DMS79 (cell line): ENCODE measurements at places on chromosomes 3 and 15.

DNA sequence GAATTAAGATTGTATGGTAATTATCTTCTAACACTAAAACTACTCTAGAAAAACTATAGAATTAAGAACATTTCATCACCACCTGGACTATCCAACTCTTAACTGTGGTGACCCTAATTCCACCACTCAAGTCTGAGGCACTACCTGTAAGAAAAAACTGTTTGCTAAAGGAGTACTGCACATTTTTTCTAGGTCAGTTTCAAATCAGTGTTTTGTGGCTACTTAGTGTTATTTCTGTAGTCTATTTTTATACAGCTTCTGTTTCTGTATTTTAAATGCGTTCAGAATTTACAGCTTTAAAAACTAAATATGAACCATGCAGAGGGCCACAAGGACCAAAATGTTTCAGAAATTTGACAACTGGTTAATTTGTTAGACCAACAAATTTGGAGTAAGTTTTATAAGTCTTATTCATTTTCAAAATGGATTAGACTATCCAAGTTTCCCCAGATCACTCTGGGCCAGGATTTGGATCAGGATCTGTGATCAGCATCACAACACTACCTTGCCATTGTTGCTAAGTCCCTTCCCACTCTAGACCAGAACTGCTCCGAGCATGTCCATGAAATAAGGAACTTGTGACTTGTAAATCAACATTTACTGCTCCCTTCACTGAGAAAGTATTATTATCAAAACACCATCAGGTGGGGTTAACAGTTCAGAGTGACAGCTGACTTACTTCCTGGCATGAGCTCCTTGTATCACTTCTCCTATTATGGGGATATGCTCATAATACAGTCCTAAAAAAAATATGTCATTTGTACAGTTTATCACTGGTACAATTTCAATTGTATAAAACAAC lies 8.6 kb downstream of the GLT8D1 start:
- DNase-seq = no peak

DNA sequence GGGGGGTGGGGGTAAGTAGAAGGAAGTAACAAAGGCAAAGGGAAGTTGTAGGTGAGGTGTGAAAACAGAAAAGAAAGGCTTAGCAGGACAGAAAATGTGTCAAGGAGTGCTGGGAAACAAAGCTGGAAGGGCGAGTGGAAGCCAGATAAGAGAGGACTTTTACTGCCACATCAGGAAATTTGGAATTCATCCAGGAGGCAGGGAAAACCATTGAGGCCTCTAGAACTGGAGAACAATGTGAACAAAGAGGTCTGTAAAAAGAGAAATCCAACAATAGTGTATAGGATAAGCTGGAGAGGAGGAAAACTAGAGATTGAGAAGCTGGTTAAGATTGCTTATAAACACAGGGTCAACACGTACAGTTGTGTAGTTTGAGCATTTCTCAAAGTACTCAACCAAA lies 116.6 kb downstream of the NTRK3 start:
- DNase-seq = no peak

DNA sequence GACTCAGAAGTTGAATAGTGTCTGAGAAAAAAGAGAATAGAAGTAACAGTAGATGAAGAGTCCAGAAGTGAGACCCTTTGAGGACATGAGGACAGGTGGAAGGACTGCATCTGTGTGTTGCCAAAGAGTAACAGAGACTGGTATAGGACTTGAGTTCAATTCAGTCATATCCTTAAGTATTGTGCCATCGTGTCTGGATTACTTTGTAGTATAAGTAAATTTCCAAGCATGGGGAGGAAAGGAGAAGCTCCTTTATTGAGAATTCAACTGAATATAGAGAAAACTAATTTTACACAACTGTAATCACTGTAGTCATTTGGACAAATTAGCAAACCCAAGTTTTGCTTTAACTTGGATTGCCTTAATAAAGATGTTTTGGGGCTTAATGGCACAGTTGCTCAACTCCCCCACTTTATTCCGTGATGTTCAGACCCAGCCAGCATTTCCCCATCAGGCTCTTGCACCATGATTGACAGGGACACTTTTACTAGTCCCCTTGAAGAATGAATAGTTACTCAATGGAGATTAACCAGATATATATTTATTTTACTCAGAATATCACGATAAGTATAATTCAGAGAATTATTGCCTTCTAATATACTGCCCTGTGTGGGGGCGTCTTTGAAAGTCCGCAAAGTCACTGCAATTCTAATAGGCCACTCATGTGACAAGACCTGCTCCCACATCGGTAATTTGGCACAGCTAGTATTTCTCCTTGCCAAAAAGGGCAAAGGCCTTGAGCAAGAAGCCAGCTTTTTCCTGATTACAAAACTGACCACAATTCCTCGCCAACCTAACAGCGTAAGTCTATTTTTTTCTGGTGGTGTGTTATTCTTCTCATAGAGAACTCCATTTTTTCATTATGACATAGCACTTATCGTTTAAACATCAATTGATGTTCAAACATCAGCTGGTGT lies 61.3 kb downstream of the PPARG start:
- DNase-seq = no peak

DNA sequence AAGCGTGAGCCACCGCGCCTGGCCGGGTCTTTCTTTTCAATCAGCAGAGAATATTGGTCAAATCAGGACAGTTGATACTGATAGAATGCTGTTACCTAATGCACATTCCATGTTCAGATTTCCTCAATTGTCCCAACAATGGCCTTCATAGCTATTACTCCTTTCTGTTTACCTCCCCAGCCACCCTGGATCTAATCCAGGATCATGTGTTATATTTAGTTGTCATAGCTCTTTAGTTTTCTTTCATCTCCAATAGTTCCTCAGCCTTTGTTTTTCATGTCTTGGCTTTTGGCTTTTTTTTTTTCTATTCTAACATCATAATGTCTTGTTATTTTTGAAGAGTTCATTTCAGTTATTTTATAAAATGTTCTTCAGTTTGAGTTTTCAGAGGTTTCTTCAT lies 14.6 kb downstream of the USP3 start:
- DNase-seq = no peak

- no peak for DNase-seq
Observed at GRCh38 chr3:179697736-179698332, 45.0 kb downstream of the USP13 start.

GRCh38 chr3:196120291-196120951 lies 38.5 kb upstream of the TFRC start:
- no peak for DNase-seq

- DNase-seq = no peak
Observed at GRCh38 chr3:58665405-58665804, 1.2 kb downstream of the FAM3D start.

DNA sequence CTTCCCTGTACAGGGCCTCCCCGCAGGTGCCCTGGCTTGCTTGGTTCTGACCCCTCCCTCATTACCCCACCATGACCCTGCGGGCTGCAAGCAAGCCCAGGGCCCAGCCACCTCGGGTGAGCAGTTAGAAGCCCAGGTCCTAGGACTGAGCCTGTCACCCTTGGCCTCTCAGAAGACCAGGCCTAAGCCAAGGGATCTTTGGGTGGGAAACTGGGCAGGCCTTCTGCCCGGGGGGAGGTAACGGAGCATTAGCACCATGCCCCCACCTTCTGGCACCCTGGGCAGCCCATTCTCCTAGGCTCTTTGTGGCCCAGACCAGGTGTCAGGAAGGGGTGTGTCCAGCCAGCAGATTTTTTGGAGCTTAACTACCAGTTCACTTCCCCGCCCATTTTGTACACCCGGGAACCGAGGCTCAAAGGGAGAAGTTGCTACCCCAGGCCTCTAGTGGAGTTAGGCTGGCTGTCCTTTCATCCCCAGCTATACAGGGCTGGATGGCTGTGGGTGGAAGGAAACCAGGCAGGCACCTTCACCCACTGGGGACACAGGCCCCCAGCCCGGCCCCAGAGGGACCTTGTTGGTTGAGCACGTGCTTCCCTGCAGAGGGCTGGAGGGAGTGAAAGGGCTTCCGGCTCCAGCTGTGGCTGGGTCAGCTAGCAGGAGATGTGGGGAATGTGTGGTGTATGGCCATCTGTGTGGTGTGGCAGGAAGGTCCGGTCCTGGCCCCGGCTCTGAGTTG lies 1.4 kb downstream of the CSK start:
- no peak for DNase-seq

DNA sequence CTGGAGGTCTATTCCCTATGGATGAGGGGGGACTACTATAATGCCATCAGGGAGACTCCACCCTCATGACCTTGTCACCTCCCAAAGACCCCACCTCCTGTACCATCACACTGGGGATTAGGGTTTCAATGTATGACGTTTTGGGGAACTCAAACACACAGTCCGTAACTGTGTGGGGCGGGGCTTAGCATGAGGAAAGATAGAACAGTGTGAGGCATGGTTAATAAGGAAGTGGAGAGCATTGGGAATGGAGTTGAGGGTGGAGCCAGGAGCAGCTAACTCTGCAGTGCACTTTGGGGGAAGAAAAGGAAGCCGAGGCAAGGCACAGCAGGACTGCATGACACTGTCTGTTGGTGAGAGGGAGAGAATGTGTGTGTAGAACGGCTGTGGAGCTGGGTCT lies 90.9 kb upstream of the AGBL1 start:
- no peak for DNase-seq

DNA sequence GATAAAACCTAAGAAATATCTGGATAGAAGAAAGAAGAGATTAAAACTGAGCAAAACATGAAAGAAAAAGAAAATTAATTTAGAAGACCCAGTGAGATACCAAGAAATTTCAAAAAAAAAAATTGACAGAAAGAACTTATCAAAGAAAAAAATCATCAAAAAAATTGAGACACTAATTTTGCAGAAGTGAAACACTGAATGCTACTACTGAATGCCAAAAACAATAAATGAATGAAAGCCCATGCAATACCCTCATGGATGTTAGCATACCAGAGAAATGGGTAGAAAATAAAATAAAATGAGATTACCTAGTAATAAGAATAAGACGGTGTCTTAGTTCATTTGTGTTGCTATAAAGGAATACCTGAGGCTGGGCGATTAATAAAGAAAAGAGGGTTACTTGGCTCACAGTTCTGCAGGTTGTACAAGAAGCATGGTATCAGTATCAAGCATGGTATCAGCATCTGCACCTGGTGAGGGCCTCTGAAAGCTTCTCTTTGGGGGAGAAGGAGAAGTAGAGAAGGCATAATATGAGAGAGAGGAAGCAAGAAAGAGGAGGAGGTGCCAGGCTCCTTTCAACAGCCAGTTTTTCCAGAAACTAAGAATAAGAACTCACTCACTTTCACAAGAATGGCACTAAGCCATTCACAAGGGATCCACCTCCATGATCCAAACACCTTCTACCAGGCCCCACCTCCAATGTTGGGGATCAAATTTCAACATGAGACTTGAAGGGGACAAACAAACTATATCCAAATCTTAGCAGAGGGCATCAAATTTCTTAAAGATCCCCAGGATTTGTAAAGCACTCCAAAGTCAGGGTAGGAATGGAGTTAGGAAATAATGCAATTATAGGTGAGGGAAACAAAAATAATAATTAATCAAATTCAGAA lies 73.2 kb downstream of the BTLA start:
- DNase-seq = no peak

DNA sequence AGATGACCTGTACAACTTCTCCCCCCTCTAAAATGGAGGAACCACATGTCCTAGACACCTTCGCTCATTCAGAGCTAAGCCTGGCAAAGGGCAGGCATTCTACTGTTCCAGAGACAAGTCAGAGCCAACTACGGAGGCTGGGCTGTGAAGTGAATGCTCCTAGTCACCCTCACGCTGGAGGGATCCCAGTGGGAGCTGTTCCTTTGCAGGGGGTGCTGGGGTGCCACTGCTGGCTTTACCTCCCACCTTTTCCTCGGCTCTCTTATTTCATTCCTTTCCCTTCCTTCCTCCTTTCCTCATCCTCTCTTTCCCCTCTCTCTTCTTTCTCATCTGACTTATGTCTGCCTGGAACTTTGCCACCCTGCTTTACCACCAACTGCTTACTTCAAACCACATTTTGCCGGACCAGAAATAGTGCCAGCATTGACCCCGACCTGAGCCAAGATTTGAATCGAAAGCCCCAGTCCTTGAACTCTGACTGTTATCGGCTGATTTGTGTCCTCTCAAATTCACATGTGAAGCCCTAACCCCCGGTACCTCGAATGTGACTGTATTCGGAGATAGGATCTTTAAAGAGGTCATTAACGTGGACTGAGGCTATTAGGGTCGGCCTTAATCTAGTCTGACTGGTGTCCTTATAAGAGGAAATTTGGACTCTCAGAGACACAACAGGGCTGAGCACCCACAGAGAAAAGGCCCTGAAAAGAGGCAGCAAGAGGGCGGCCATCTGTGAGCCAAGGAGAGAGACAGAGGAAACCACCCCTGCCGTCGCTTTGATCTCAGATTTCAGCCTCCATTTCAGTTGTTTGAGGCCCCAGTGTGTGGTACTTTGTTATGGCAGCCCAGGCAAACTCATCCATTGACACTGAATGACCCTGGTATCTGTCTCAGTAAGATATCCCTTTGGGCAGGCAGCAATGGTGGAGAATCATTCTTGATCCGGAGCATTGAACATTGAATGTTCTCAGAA lies 31.3 kb upstream of the TBC1D21 start:
- no peak for DNase-seq

DNA sequence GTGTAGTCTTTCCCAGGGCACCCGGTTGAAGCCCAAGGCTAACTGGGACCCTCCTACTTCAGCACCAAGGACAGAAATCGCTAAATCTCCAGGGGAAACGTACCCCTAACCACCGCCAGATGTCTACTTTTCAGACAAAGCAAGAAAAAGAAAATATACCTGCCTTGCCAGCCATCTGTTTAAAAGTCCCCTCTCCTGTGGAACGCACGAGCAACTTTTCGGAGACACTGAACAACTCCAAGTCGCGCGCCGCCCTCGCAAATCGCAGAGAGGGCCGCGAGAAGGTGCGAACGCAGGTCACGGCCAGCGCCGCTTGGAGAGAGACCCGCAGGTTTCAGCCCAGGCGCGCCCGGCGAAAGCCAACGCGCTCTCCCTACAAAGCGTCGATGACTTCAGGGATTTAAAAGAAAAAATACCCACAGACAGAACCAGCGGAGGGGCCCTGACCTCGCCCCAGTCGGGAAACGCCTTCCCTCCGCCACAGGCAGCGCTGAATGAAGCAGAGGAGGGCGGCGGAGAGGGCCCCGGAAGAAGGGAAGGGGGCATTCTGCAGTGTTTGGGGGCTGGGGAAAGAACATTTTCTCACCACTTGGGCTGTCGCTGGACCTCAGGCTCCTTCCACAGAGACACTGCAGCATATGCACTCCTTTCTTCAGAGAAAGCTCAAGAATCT lies 213.1 kb downstream of the FGF12 start:
- no peak for DNase-seq

DNA sequence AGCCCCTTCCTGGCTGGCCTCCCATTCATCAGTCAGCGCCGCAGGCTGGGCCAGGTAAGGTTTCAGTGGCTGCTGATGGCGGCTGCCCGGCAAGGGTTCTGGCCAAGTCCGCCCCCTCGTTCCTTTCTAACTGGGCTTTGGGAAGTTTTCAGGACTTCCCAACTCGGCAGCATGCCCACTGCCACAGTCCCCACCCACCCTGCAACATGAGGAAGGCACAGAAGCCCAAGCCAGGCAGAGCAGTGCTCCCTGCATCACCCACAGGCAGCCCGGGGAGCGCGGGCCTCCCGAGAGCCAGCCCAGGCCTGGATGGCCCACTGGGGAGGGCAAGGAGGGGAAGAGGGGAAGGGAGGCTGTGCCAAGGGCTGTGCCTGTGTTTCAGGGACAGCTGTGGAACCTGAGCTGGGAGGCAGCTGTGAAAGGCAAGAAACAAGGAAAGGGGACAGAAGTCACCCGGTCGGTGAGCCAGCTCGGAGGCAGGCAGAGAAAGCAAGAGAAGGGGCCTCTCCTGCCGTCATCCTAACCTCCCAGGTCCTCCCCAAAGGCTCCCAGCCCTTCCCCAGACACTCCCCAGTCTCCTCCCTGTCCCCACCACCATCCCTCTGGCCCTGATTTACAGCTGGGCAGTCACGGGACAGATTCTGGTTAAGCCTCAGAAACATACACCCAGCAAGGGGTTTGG lies 73.9 kb downstream of the CPN2 start:
- no peak for DNase-seq
